CD4-positive, CD25-positive, alpha-beta regulatory T cell (primary cell): ENCODE measurements at places on chromosomes 5 and 9.
A peak's percentile ranks its signal among the peaks of the same experiment; 100 is the strongest.

DNA sequence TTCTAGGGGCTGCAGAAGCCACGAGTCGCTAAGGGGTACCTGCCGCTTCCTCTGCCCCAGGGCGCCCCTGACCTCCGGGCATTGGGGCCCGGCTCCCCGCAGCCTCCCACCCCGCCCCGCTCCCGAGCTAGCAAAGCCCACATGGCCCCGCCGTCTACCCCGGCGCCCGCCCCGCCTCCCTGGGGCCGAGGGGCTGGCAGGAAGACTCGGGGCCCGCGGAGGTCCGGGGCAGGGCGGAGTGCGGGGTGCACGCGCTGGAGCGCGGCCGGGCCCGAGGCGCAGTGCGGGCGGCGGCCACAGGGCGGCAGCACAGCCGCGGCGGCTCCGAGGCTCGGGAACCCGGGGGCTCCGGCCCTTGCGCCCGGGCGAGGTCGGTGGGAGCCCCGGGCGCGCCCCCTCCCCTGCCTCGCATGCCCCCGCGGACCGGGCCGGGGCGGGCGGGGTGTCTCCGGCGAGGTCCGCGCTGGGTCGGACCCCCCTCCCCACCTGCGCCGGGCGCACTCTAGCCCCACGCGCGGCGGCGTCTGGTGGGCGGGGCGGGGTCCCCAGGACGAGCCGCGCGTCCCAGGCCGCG lies 6.7 kb downstream of the NRARP start:
- peak; percentile 56 for DNase-seq

GRCh38 chr5:3350781-3351180 lies 244.9 kb upstream of the IRX1 start:
- DNase-seq, result no peak

DNA sequence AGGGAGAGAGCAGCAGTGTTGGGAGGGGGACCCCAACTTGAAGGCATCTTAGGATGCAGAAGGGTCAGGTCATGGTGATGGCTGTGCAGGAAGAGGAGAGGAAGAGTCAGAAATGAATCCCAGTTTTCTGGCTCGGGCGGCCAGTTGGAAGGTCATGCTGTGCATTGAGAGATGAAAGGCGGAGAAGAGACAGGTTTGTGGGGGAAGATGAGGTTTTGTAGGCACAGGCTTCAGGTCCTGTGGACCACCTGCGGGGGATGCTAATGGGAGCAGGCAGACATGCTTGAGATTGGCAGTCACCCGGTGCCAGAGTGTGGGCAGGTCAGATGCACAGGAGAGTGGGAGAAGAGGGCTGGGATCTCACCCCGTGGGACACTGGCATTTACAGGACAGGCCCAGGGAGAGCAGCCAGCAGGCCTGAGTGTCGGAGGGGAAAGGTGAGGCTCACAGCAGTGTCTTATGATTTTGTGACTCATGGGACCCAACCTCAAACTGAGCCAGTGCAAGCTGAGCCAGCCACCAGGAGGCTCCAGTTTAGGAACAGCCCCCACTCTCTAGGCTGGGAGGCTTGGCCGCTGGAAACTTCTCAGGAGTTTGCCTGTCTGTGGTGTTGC lies 17.5 kb downstream of the STXBP1 start:
- no peak for DNase-seq

DNA sequence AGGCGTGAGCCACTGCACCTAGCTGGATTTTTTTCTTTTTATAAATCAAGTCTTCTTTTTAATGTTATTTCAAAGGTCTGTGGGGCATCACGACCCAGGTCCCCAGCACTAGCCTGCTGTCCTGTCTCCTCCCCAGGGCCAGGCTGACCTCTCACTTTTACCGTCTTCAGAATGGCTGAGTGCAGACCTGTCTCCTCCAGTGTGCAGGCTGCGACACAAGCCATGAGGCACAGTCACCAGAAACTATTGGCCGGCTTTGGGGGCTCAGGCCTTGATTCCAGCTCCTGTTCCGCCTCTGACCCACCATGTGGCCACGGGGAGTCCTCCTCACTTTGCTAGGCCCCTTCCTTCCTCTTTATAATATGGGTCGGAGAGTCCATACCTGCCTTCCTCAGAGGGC lies 46.6 kb upstream of the NEURL1B start:
- no peak for DNase-seq

DNA sequence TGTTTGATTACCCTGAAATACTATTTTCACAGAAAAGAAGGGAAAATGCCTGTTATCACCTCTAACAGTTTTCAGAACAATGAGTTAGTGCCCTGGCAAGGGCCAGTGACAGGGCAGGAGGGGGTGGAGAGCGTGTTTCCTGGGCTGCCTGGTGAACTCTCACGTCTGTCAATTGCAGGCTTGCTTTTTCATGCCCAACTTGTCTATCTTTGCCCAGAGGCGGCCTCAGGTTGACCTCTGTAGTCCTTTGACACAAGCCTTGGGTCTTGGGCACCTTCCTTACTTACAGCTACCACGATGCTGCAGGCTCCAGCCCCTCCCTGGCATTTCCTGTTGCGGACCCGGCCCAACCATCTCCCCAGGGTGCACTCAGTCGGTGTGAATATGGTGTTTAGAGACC lies 2.2 kb upstream of the CEL start:
- no peak for DNase-seq

- DNase-seq, result no peak
Observed at GRCh38 chr9:77891128-77891800, 140.3 kb downstream of the GNAQ start.

- DNase-seq, result no peak
Observed at GRCh38 chr9:87516222-87516925, 18.7 kb downstream of the DAPK1 start.

DNA sequence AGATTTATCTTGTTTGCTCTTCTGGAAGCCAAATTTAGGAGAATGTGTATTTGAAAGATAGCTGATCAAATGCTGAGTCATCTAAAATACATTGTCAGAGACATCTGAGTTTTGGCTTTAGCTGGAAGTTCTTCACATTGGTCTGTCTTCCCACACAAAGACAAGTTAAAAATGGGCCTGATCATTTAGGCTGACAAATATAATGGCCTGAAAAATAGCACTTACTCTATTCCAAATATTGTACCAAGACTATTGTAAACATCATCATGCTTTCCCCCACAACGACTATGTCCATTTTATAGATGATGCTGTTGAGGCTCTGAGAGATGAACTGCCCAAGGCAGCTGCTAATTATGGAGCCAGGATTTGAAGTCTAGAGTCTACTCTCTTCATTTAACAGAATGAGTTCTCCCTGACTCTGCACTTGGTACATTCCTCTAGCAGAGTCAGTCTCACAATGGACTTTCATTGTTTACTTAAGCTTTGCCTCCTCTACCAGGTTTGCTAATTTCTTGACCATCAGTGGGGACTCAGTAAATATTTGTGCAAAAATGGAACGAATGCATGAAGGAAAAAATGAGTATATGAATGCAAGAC lies 619.4 kb upstream of the KLF4 start:
- no peak for DNase-seq

- no peak for DNase-seq
Observed at GRCh38 chr9:135865531-135865930, 41.8 kb downstream of the CAMSAP1 start.

GRCh38 chr9:94971378-94972131 lies 245.1 kb downstream of the AOPEP start:
- DNase-seq, result no peak

DNA sequence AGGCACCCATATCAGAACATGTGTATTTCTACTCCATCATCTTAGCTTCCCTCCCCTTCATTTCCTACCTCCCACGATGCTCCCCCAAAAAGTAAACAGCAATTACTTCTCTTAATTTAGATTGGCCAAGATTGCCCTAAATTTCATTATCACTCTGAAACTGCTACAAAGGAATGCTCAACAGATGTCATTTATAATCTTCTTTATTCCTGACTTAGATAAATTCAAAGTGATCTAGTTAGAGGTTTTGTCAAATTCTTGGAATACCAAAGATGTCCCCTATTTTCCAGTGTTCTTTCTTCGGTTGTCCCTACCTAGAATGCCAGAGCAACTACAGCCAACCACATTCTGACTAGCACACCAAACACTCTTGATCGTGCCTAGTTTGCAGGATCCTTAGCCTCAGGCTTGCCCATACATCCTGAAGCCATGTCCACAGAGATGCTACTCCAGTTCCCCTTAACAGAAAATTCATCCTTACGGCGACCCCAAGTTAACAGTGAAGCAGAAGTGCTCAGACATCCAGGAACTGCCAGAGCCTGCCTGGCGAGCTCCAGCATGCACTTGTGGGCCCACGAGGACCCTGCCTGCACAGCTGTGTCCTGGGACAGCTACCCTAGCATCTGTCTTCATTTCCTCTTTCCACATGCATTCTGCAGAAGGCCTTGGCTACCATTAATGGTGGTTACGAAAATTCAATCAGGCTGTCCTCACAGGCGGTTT lies 31.6 kb downstream of the DAP start:
- DNase-seq, result no peak

- DNase-seq, result no peak
Observed at GRCh38 chr9:133713960-133714495, 24.1 kb downstream of the SARDH start.

DNA sequence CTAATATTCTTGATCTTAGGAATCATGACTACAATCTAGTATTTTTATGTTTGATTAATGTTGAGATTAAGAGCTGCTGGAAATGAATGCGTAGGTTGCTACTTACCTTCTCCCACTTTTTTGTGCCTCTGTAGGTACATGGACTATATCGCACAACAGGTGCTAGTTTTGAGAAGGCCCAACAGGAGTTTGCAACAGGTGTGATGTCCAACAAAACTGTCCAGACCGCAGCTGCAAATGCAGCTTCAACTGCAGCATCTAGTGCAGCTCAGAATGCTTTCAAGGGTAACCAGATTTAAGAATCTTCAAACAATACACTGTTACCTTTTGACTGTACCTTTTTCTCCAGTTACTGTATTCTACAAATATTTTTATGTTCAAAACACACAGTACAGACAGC lies 115.0 kb downstream of the SCAMP1 start:
- DNase-seq, result no peak

GRCh38 chr9:28899267-28899666 lies 1326.0 kb upstream of the C9orf72 start:
- no peak for DNase-seq

GRCh38 chr9:136570916-136571315 lies 25.1 kb upstream of the NOTCH1 start:
- DNase-seq, result no peak

DNA sequence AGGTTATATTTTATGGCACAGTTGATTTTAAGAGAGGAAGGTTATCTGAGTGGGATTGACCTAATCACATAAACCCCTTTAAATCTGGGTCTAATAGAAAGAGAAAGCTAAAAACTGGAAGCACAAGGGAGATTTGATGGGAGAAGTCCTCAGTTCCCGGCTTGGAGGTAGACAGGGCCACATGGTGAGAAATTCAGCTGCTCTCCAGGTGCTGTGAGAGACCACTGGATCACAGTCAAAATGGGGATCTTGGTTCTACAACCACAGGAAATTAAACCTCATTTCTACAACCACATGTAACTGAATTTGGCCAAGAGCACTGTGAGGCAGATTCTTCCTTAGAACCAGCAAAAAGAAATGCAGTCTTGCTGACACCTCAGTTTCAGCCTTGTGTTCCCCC lies 2352.7 kb downstream of the MAT2B start:
- no peak for DNase-seq

DNA sequence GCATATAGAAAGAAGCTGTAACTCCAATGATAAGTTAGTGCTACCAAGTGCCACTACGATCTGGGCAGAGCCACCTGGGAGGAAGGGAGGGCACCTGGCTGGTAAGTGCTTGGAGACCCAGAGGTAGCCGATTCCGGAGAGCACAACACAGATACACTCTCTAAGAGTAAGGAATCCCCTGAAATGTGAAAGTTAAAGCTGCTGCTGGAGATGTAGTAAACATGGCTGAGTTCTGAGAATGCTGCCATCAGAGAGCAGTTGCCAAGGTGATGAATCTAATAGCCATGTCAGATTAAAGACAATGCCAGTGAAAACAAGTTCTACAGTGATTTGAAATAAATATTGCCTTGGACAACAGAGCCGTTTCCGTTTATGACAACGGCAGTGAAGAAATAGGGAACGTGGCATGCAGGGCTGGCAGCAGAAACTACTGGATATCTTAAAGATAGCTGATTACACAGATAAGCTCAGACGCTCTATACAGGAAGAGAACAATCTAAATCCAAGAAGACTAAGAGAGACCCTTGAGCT lies 561.2 kb upstream of the C9orf72 start:
- DNase-seq, result no peak

DNA sequence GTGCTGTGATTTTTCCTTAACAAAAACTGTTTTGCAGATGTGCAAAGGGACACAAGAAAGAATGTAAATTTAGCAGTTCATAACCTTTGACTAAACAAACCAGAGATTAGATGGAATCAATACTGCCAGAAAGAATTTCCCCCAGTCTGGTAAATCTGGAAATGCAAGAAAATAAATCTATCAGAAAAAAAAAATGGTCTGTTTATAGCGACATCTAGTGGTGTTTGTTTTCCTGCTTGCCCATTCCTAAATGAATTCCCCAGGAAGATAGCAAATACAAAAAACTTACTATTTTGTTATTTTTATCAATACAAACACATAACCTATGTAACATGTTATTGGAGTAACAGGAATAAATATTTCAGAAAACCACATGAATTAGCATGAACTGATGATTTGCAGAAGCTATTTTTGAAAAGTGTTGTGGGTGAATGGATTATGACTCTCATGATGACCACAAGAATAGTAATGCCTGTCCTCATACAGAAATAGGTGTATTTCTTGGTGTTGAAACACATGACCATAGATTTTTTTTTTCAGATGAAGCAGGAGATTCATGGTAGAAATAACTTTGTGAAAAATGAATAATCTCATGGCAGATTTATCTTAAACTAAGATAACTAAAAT lies 1703.8 kb downstream of the MAT2B start:
- no peak for DNase-seq

DNA sequence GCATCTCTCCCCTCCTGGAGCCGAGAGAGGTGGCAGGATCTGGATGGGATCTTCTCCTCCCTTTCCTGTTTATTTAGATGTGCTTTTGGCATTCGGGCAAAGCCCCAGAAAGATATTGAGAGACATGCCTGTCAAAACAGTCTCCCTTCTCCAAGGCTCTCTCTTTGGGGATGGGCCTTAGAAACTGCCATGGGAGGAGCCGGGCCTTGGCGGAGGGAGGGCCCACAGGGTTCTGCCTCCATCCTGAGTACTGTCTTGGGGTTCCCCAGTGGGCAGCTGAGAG lies 41.9 kb downstream of the DAB2IP start:
- DNase-seq, result no peak

- DNase-seq, result no peak
Observed at GRCh38 chr5:41418220-41419031, 92.0 kb downstream of the PLCXD3 start.
